ENCODE measurements at places on chromosomes 7 and 10.

DNA sequence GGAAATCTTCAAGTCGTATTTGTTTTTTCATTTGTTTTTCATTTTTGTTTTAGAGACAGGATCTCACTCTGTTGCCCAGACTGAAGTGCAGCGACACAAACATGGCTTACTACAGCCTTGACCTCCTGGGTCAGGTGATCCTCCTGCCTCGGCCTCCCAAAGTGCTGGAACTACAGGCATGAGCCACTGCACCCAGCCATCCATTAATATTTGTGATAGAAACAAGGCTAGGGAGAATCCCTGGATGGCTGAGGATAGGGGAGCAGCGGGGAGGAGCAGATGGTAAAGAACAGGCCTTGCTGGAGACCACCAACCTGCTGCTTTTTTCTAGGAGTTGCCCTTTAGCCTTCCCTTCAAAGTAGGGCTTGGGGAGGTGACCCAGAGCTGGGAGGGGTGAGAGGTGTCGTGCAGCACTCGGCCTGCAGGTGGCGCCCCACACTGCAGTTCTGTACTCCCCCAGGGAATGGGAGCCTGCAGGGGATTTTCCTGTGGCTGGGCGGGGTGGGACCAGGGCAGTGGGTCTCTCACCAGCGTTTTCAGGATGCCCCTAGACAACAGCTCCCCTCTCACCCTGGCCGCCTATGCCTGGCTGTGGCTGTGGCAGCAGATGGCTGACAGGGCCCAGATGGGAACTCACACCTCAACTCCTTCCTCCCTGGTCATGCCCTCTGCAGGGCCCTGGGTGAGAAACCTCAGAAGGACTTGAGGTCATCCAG is 12.6 kb upstream of the CDH23 start:
- no peak for DNase-seq

DNA sequence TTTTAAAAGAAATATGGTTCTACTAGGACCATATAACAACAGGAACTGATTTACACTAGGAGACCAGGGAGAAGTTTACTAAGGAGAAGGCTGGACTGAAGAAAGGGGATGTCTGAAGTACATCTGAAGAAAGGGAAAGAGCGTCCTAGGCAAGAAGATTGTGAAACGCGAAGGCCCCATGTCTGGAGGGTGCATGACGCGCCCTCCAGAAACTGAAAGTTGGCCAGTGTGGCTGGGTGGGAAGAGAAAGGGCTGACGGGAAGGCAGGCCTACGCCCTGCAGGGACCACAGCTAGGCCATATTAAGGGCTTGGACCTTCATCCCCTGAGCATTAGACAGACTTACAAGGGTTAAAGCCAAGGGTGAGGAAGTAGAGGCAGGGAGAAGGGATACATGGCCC is 158.0 kb downstream of the TRIL start:
- no peak for DNase-seq

- DNase-seq: no peak
These were observed 195.0 kb downstream of the GPR37 start for GRCh38 chr7:124570558-124570957.

GRCh38 chr7:99090771-99091542 is 53.0 kb downstream of the SMURF1 start:
- no peak for DNase-seq

DNA sequence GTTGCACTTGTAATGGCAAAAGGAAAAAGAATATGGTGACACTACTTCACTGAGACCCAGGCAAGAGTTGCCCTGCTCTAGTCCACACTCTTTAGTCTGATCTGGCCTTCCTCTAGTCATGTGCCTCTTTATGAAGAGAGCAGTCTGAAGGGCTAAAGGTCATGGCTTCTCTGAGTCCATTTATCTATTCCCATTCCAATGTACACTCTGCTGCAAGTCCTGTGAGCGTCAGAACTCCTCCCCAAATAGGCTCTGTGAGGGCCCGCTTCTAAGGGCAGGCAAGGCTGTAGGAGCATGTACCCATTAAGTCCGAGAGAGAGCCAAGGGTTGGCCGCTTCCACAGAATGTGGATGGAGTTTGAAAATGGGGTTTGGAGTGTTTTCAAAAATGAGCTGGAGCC is 209.3 kb downstream of the AHR start:
- no peak for DNase-seq

- no peak for DNase-seq
These were observed 171.8 kb downstream of the SUGCT start for GRCh38 chr7:40306596-40306995.

DNA sequence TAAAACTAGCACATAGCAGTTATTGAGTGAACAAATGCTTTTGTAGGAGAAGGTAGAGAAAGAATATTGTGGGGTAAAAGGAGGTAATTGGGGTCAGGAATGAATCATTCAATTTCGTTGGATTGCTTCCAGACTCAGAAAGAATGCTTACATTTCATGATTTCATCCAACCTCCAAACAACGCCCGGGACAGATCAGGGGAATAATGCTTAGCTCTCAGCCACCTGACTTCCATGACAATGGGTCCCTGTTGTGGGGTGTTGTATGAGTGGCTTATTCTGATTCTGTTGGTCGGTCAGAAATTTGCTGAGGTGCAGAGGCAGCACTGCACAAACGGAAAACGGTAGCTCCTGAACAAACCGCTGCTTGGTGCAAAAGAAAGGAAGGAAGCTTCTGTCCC is 24.0 kb upstream of the INPP5F start:
- DNase-seq: no peak

DNA sequence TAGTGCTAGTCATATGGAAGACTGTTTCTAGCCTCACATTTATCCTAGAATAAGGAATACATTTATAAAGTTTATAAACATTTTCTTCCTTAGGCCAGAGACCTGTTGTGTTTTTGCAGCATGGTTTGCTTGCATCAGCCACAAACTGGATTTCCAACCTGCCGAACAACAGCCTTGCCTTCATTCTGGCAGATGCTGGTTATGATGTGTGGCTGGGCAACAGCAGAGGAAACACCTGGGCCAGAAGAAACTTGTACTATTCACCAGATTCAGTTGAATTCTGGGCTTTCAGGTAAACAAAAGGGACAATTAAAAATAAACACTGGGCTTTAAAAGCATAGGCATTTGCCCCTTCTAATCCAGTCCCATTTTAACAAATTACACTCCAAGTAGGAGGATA is 4.2 kb downstream of the LIPF start:
- DNase-seq: no peak

GRCh38 chr10:497289-497688 is 192.2 kb downstream of the DIP2C start:
- no peak for DNase-seq

GRCh38 chr7:44381494-44382220 is 56.3 kb upstream of the CAMK2B start:
- DNase-seq: no peak

DNA sequence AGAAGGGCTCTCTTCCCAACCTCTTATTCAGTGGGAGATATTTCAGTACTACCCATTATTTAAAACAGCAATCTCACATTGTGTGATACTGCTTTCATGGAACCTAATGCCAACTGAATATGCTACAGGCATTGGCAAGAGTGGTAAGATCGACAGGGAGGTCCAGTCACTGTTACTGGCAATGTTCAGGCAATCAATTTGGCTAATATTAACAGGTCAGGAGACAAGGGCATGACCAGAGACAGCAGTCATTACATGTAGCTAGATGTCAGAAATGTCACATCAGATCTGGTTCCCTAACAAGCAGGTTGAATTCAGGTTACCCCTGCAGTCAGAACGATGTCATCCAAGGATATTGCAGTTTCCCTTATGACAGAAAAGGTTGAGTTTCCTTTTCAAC is 129.4 kb downstream of the ARHGAP12 start:
- DNase-seq: no peak
